ENCODE measurements at places on chromosomes 13 and 19. TPM values are rescaled to one million over a fixed set of nuclear protein-coding genes. Genes with fewer than 3 reads are reported as not detected.

The URAD gene
- polyA plus RNA-seq = 0.39 TPM

The TMPRSS9 gene
- 0.18 TPM for polyA plus RNA-seq

GRCh38 chr19:28934631-28935030 lies 278.3 kb downstream of the UQCRFS1 start:
- DNase-seq = no peak

DNA sequence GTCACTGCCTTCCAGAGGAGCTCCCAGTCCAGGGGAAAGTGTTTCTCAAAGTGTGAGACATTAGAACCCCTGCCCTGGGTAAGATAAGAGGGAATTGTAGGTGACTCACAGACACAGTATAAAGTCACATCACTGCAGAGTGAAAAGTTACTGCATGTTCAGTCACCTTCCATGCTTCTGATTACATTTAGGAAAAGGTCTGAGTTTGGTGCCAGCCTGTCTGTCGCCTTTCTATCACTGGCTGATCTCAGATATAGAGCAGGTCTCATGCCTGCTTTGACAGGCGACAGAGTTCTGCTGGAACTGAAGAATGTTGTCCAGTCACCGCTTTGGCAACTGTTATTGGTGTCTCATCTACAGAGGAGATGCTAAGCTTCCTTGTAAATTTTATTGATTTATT lies 1078.6 kb downstream of the UQCRFS1 start:
- DNase-seq = no peak

DNA sequence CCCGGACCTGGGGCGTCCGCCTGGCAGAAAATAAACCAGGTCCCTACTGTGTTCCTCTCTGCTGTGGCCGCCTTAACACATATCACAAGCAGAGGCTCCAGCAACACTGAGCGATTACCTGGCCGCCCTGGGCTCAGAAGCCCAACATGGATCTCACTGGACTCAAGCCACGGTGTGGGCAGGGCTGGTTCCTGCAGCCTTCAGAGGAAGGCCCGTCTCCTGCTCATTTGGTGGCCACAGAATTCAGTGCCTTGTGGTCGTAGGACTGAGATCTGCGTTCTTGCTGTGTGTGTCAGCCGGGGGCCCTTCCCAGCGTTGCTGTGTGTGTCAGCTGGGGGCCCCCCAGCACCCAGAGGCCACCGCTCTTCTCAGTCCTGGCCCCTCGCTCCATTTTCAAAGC lies 30.2 kb downstream of the C2CD4C start:
- no peak for DNase-seq

DNA sequence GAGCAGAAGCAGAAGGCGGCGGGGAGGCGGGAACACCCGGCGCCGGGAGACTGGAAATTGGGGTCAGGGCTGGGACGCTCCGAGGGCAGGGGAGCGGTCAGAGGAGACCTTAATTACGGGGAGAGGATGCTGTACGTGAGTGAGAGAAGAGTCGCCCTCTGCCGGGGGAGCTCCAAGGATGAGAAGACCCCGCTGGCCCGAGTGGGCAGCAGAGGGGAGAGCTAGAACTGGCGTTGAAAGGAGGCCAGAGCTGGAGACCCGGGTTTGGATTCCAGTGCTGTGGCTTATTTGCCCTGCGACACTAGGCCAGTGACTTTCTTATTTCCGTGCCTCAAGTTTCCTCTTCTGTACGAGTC lies 536 bp downstream of the FAM32A start:
- DNase-seq = peak; percentile 66

All from thymus (tissue), 14 donors.